ENCODE measurements at places on chromosomes 1 and 21.

DNA sequence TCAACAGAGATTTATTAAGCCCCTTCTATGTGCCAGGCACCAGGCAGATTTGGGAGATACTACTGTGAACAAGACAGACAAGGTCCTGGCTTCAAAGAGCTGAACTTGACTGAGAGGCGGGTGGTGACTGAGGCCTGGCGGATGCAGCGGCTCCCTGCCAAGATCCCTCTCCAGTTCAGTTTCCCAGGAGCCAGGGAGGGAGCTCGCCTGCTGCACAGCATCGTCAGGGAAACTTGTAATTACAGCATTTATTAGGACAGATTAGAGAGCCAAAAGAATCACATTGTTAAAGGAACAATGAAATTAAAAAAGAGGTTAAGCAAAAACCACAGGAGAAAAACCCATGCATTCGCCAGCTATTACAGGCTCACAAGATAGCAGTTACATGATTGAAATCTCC, 55.3 kb downstream of the ETS2 start:
- DNase-seq = no peak

DNA sequence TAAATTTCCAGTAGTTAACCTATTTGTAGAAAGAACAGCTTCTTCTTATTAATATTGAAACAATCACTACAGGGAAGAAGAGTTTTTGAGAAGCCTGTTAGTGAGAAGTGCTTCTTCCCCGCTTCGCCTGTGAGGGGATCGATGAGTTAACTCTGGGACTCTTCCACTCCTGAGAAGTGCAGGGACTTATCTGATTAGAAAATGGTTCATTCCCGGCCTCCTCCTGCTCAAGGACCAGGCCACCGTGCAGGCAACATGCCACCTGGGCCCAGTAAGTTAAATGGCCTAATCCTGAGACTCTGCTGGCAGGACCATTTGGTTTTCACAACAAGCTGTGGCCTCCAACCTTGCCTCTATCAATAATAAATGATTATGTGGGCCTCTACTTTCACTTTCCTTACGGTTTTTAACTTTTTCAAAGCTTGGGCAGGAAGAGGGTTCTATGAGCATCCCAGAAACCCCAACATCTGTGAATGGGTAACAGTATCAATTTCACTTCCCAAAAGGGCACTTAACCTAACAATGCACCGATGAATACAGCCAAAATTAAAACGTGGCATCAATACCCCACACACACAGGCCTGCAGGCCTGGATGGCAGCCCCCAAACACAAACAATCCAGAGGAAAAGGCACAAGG, 33.1 kb downstream of the SIPA1L2 start:
- DNase-seq = no peak

GRCh38 chr1:38088366-38088765, 41.8 kb upstream of the POU3F1 start:
- peak; percentile 71 for DNase-seq

DNA sequence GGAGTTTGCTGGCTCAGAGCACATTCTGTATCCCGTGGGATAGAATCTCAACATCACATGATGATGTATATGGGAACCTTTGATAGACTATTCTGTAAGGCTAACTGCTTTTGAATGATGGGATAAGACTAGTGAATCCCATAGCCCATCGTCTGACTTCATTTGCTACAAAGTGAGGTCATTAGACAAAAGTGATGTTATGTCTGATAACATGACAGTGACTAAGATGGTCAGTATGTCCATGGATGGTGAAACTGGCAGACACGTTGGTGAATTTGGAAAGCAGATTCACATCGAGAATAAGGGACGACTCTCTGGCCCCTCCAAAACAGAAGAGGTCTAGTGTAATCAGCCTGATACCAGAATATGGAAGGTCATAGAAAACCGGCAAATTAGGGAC, 108.4 kb downstream of the HHAT start:
- no peak for DNase-seq

- DNase-seq = no peak
Observed at GRCh38 chr1:46067652-46068051, 64.8 kb downstream of the PIK3R3 start.

- no peak for DNase-seq
Observed at GRCh38 chr1:26724926-26725325, 29.1 kb downstream of the ARID1A start.

- DNase-seq = no peak
Observed at GRCh38 chr21:38139380-38140168, 117.2 kb upstream of the KCNJ15 start.

DNA sequence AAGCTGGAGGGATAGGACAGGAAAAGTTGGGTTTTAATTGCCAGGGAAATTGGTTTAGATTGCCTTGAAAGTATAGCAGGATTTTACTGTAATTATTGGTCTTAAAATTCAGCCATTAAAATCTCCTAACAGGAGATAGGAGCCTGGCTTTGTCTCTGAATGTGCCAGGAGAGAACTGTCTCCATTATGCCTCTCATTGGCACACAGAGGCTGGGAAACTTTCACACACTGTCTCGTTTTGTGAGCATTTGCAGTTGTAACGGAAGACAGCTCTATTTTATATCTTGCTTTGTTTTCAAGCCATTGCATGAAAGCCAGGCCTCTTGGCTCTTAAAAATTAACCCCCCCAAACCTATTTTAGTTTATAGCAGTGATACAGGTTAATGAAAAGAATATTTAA, 12.5 kb downstream of the DNAJC6 start:
- no peak for DNase-seq

DNA sequence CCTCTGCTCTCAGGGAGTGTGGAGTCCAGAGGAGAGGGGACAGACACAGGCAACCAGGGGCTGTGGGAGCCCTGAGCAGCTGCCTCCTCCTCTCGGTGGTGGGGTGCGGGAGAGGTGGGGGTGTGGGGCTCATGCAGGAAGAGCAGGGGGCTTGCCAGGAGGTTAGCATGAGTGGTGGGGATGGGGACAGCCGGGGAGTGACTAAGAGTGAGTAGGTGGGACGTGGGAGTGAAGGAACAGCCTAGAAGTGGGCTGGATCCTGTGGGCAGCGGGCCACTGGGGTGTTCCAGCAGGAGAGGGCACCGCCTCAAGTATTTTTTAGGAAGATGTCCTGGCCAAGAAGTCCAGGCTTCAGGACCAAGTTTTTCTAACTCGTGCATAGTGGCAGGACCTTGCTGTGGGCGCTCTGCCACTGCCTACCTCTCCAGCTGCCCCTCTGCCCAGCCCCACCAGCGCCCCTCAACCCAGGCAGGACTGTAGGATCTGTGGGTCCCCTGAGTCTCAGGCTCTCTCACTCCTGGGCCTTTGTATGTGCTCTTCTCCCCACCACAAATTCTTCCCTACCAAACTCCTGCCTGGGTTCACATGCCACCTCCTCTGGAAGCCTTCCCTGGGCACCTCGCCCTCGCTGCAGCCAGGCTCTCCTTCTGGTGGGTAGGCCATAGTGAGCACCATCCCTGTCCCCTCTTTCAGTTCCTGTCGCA, 18.8 kb upstream of the LHX4 start:
- no peak for DNase-seq

- no peak for DNase-seq
Observed at GRCh38 chr1:11150326-11150725, 38.8 kb upstream of the ANGPTL7 start.

- DNase-seq = no peak
Observed at GRCh38 chr1:21294266-21294989, 4.2 kb upstream of the ECE1 start.

- DNase-seq = no peak
Observed at GRCh38 chr1:12460911-12461621, 156.9 kb downstream of the DHRS3 start.

DNA sequence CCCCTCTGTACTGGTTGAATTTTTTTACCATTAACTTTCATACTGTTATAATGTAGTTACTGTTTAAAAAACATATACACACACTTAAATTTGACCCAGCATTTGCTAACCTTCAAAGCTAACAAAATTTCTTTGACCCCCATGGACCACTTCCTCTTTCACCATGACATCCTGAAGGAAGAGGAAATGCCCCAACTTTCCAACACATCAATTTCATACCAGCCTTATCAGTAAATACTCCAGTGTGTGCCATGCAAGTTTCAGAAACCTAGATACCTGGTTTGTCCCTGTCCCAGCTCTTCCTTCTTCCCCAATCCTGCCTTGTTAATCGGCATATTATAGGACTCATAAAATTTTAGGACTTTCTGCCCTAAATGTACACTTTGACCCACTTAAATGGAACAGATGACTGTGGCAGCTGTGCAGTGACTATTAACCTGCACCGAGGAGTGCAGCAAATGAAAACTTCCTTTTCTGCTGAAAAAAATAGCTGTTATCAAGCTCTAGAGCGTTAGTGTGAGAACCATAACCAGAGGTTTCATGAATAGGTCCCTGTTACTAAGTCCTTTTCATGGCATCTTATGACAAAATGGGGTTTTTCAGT, 54.1 kb downstream of the DTL start:
- no peak for DNase-seq

DNA sequence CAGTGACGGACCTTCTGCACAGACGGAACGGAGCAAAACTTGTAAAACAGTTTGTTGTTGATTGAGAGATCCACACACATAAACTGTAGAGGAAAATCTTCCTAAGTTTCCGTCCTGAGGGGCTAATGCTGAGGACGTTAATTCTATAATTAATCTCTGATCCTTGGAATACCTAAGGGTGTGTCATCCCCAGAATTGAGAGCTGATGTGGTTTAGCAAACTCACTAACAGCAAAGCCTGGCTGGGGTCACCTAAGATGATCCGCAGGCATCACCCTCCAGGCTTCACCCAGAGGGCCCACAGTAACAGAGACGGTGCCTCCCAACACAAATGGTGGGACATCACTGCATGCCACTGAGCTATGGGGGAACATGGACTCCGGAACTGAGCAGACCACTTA, 97.5 kb downstream of the SMYD2 start:
- DNase-seq = no peak

GRCh38 chr1:240462766-240463395, 149.1 kb downstream of the GREM2 start:
- no peak for DNase-seq

DNA sequence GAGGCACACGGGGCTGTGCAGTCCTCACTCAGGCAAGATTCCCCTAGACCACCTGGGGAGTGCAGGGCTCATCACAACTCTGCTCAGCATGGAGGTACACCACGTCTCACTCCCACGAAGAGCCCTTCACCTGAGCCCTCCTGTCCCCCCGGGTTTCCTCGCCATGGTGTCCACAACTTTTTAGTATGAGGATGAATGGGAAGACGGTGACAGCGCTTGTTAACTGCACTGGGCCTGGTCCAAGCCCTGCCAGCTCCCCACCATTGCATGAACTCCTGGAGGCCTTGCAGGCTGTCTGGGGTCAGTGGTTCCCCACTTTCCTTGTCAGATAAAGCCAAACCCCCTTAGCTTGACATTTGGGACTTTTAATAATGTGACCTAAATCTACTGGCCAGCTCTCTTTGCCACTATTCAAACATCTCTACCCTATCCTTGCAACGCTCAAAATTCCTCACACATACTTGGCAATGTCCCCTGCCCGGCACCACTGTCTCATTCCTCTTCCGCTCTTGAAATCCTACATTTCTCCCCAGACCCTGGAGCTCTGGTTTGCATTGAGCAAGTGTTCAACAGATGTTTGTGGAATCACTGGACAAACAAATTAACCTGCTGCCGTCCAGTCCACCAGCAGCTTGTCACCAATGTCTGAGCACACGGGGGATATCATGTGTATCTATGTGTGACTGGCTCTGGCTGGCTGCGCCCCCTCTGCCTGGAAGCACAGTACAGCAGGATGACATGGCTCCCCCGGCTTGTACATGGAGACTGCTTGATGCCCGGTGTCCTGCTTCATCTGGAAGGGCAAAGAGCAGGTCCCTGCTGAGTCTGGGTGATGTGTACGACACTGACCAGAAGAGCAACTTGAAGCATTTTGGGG, 11.2 kb downstream of the TMEM9 start:
- DNase-seq = no peak

DNA sequence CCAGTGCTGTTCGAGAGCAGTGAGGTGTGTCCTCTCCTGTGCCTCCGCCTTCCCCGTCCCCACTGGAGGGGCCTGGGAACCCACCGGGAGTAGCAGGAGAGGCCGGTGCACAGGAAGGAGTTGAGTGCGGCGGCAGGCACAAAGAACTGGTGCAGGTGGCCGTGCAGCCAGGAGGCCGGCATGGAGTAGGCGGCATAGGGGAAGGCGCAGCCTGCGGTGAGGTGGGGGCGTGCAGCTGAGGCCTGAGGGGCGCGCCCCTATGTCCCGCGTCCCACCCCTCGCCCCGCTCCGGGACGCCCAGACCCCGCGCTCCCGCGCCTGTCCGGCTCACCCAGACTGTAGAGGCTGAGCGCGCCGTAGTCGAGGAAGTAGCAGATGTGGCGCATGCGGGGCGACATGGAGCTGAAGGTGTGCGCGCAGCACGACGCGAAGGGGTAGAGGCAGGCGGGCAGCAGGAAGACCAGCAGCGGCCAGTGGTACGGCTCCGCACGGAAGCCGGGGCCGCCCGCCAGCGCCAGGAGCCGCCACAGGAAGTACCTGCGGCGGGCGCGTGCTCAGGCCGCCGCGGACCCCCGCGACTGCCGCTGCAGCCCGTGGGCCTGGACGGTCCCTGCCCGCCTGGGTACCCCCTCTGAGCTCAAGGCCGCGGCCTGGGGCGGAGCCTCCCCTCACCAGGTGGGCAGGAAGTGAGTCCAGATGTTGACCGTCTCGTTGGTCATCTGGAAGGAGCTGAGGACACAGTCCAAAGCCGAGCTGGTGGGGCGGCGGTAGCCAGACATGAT, 2.2 kb downstream of the PAQR6 start:
- DNase-seq = peak; percentile 78

- no peak for DNase-seq
Observed at GRCh38 chr1:2384130-2384860, 7.1 kb downstream of the MORN1 start.

- no peak for DNase-seq
Observed at GRCh38 chr21:22941779-22942490, 1943.7 kb downstream of the NCAM2 start.

GRCh38 chr1:186491336-186491735, 30.4 kb upstream of the PDC start:
- DNase-seq = no peak

DNA sequence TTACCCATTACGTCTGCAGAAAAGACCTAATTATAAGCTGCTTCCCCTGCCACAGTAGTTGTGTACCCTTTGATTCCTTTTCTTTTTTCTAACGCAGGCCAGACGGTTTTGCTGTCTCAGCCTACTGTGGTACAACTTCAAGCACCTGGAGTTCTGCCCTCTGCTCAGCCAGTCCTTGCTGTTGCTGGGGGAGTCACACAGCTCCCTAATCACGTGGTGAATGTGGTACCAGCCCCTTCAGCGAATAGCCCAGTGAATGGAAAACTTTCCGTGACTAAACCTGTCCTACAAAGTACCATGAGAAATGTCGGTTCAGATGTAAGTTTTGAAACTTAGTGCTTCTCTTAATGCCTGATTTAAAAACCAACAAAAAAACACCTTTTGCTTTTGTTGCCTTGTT, 35.8 kb downstream of the ATF6 start:
- no peak for DNase-seq

GRCh38 chr21:43874085-43874805, 9.2 kb downstream of the AGPAT3 start:
- no peak for DNase-seq

DNA sequence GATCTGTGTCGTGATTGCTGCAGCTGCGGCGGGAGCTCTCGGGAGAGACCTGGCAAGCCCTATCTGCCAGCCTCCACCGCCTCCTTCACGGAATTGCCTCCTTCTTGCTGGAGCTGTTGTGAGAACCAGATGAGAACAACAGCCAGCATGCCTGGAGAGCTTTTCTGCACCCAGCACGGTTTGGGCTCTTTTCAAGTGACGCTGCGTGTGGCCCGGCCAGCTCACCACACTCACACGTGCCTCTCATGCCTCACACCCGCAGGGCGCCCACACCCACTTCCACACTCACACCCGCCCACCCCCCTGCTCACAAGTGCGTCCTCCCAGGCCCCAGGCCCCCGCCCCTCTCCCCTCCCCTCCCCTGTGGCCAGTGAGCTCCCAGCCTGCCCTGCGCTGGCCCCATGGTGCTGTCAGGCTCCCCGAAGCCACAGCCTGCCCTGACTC, 135.7 kb upstream of the RUNX3 start:
- no peak for DNase-seq

Measured in NCI-H345 (cell line).